ENCODE measurements at places on chromosomes 16 and 17. TPM values are rescaled to one million over a fixed set of nuclear protein-coding genes. Genes with fewer than 3 reads are reported as not detected.

FLYWCH2 gene
- 21.2 TPM for total RNA-seq

WNT9B gene
- total RNA-seq, result not detected

MYH8 gene
- total RNA-seq, result not detected

GCGR gene
- total RNA-seq, result not detected

PRSS33 gene
- not detected for total RNA-seq

FBF1 gene
- 18.6 TPM for total RNA-seq

GLP2R gene
- total RNA-seq, result not detected

SCGB1C2 gene
- not detected for total RNA-seq
